ENCODE measurements at places on chromosomes 4 and X. TPM values are rescaled to one million over a fixed set of nuclear protein-coding genes. Genes with fewer than 3 reads are reported as not detected.

The C4orf46 gene
- polyA plus RNA-seq, result 19.1 TPM

GRCh38 chrX:6660567-6661264 lies 125.8 kb upstream of the VCX3A start:
- no peak for DNase-seq

The POU3F4 gene
- 0.06 TPM for polyA plus RNA-seq

The TAF7L gene
- polyA plus RNA-seq, result 0.25 TPM

The NLRP2B gene
- not detected for polyA plus RNA-seq

The AP1AR gene
- 29.4 TPM for polyA plus RNA-seq

DNA sequence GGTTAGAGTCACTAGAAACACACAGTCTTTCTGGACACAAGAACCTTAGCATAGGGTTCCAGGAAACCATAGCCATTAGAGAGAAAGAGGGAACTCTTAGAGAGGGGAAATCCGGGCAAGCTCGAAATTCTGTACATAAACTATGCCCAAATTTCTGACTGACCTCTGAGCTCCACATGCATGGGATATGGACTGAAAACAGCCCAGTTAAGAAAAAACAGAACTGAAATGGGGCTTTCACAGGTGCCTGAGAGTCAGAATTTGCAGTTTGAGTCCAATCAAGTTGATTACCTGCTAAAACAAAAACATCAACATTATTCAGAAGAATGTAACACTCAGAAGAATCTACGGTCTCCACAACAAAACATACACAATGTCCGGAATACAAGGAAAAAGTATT lies 13.1 kb downstream of the DCHS2 start:
- DNase-seq, result no peak

DNA sequence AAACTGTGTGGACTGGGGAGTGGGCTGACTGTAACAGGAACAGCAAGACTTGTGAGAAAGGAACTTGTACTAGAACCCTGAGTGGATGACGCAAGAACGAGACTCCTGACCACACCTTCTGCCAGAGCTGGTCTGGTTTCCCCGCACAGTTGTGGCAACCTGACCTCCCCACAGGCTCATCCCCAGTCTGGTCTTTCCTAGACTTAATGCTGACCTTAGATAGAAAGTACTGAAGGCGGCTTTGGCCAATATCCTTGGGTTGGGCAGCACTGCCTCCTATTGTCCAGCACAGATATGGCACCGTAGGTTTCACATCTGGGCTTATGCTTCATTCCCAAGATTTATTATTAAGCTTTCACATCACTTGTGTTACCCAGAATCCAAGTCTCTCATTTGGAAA lies 137.8 kb upstream of the FRG1 start:
- no peak for DNase-seq

GRCh38 chrX:1700757-1701156 lies 85.9 kb downstream of the ASMT start:
- no peak for DNase-seq

DNA sequence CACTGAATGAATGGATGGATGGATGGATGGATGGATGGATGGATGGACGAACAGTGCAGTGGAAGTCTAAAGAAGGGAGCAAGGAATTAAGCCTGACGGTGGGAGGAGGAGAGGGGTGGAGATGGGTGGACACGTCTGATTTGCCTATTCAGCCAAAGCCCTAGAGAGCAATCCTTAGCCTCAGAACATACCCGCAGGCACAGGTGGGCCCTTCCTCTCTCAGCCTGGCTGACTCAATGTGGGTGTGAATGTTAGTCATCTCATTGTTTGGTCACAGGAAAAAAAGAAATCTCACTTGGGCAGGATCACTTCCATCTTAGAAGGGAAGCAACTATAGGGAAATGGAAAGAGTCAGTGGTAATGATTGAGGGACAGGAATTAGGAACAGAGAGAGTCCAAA lies 165.9 kb downstream of the PJA1 start:
- no peak for DNase-seq

GRCh38 chrX:23509256-23509655 lies 158.0 kb upstream of the PRDX4 start:
- no peak for DNase-seq

DNA sequence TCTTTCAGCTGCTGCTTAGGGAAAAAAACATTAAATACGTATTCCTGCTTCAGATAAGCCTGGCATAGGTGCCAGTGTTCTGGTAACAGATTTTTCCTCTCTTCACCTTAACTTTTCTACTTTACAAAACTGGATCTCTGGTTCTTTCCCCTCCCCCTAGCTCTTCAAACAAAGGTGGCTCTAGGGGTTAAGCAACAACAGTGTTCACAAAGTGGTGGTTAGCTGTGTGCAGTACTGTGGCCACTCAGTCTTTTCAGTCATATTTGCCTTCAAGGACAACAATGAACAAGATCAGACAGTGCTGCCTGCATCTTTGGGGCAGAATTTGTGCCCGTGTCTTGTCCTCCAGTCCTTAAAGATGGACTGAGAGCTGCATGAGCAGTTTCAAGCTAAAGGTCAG lies 15.1 kb upstream of the RGN start:
- DNase-seq, result no peak

The PAGE5 gene
- polyA plus RNA-seq, result not detected

The SCML2 gene
- polyA plus RNA-seq, result 10.3 TPM

The HTR2C gene
- polyA plus RNA-seq, result 0.11 TPM

DNA sequence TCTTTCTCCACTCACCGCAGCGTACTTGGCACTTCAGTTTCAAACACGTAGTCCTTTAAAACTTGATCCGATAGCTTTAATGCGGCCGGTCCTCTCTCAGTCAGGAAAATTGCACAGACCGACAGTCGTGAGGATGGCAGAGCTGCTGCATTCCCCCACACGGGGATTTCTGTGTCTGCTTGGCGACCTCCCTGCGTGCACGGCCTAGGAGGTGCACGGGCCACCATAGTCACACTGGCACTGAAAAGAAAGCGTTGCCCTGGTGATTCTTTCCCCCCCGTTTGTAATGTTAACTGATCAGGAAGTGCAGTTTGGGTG lies 10.3 kb downstream of the AKAP17A start:
- DNase-seq, result peak; percentile 39

DNA sequence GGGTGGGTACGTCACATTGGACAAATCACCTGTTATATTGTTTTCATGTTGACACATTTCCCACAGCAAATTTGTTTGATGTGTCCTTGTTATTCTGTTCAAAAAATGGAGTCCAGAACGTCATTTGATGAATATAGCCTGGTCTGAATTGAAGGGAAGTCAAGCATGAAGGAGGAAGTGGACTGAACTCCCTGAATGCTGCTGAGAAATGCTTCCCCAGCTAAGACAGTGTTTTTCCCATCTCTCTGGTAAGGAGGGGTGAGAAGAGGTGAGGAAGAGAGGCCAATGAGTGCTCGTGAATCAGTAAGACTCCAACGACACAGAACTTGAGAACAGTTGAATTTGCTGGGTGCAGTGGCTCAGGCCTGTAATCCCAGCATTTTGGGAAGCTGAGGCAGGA lies 127.4 kb downstream of the RBM47 start:
- no peak for DNase-seq

GRCh38 chr4:41753942-41754341 lies 5.4 kb upstream of the PHOX2B start:
- no peak for DNase-seq

GRCh38 chrX:40088299-40088625 lies 9.5 kb downstream of the BCOR start:
- DNase-seq, result no peak

The UGT2B17 gene
- polyA plus RNA-seq, result 2.7 TPM

GRCh38 chr4:154743683-154744340 lies at the start of gene LRAT:
TSS of gene LRAT (plus strand) at chr4:154744000. CDS start at chr4:154744327, 327 bp downstream.
- DNase-seq, result peak; percentile 49

The MAGEB1 gene
- not detected for polyA plus RNA-seq

GRCh38 chr4:76590798-76591281 lies 155.8 kb downstream of the SHROOM3 start:
- no peak for DNase-seq

The ARHGAP6 gene
- polyA plus RNA-seq, result 25.4 TPM

DNA sequence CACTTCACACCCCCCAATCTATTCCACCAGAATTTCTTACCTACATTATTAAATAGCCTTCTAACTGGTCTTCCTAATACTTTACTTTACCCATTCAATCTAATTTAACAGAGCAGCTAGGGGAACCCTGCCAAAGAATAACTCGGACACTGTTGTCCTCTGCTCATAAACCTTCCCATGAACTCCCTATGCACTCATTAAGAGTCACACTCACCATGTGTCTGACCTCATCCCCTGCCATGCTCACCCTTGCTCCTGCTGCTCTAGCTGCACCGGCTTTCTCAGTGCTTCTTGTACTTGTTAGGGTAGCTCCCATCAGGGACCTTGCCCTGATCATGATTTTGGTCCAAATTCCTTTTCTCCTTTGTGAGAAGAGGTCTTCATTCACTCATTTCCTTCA lies 54.6 kb upstream of the GUCY1A1 start:
- DNase-seq, result no peak

- DNase-seq, result no peak
These were observed 29.8 kb downstream of the FAM149A start for GRCh38 chr4:186134257-186134656.

- no peak for DNase-seq
These were observed 52.6 kb upstream of the UNC5C start for GRCh38 chr4:95601356-95601755.

The MAGEH1 gene
- 60.8 TPM for polyA plus RNA-seq

The SPANXN4 gene
- polyA plus RNA-seq, result not detected

DNA sequence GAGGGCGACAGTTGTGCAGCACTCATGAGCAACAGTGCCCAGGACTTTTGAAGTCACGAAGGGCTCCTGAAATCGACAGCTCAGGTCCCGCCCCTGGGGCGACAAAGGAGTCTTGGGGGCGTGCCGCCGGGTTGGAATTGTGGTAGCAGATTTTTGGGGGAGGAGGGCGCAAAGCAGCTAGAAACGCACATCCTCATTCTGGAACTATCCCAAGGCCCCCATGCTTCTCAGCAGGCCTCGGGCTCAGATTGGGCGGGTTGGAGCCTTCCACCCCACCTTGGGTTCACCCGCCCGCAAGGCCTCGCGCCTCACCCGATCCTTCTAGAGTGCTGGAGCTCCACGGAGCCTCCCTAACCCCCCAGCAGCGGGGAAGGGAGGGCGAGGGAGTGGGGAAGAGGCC lies 85.5 kb downstream of the HPRT1 start:
- DNase-seq, result no peak

GRCh38 chr4:181770971-181771370 lies 472.2 kb upstream of the TENM3 start:
- no peak for DNase-seq

- DNase-seq, result no peak
These were observed 14.2 kb downstream of the C4orf33 start for GRCh38 chr4:129109965-129110824.

Data from left lung (tissue), 14 donors.